ENCODE measurements at places on chromosomes 7 and 10.

DNA sequence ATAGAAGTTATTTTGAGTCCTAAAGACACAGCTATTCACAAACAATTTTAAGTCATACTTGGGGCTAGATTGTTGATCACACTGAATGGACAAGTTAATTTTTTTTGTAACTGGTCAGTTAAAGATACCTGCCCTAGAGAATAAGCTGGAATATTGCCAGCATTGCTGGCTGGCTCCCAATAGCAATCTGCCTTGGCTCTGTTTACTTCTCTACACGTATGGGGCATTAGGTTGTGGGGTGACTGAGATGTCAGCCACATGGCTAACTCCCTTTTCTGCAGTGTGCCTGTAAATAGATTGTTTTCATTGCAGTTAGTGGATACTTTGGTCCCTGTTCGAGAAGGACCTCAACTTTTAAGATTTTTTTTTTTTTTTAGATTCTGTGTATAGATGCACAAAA is 128.2 kb downstream of the SEMA3E start:
- DNase-seq: no peak

- DNase-seq: no peak
Measured at GRCh38 chr10:131620904-131621303, 279.9 kb upstream of the PPP2R2D start.

GRCh38 chr7:134741907-134742635 is 37.4 kb upstream of the CALD1 start:
- no peak for DNase-seq

GRCh38 chr7:36312064-36312914 is 77.4 kb upstream of the ANLN start:
- no peak for DNase-seq

GRCh38 chr7:95925236-95925635 is 152.9 kb downstream of the DYNC1I1 start:
- DNase-seq: no peak

GRCh38 chr7:101059620-101059942 is 25.7 kb upstream of the TRIM56 start:
- DNase-seq: no peak

GRCh38 chr10:45593938-45594275 is 78.7 kb downstream of the ZFAND4 start:
- no peak for DNase-seq

DNA sequence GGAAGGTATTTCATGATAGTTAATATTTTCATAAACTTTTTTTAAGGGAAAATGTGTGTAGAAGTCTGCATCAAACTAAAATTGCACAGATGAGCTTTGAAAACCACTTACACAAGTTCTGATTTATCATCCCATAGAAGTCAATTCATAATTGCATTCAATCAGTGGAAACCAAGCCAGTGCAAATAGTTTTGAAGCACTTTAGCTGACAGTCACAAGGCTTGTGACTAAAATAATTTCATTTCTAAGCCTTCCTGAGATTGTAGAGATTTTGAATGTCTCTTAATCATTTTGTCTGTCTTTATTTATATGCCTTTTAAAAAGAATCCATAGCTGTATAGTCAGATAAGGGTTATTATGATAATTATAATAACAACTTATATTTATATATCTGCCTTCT is 41.4 kb downstream of the EXOC4 start:
- DNase-seq: no peak

- no peak for DNase-seq
Measured at GRCh38 chr7:1377111-1377909, 82.0 kb downstream of the MICALL2 start.
